Stimulated activated CD8-positive, alpha-beta memory T cell treated with anti-CD3 and anti-CD28 coated beads, Interleukin-4, amount 100 ng/mL, for 1 hour (primary cell): ENCODE measurements at places on chromosomes 7 and 10.

- DNase-seq, result no peak
Measured at GRCh38 chr7:138608275-138608674, 92.9 kb downstream of the SVOPL start.

GRCh38 chr7:95279417-95279816 lies 44.9 kb downstream of the PON1 start:
- no peak for DNase-seq

DNA sequence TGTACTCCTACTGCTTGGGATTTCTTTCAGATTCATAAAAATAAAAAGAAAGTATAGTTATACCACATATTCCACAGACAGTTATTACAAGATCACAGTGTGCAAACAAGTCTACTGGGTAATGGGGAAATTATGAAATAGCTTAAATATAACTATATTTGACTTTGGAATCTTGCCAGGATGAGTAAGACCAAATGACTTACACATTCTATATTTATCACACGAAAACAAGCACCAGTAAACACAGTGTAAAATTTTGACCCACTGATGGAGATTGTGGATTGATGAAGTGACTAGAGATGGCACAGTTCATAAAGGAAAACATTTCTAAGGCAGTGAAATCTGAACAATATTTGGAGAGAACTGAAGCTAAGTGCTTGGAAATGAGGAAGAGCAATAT lies 339.7 kb downstream of the THSD7A start:
- DNase-seq, result no peak

DNA sequence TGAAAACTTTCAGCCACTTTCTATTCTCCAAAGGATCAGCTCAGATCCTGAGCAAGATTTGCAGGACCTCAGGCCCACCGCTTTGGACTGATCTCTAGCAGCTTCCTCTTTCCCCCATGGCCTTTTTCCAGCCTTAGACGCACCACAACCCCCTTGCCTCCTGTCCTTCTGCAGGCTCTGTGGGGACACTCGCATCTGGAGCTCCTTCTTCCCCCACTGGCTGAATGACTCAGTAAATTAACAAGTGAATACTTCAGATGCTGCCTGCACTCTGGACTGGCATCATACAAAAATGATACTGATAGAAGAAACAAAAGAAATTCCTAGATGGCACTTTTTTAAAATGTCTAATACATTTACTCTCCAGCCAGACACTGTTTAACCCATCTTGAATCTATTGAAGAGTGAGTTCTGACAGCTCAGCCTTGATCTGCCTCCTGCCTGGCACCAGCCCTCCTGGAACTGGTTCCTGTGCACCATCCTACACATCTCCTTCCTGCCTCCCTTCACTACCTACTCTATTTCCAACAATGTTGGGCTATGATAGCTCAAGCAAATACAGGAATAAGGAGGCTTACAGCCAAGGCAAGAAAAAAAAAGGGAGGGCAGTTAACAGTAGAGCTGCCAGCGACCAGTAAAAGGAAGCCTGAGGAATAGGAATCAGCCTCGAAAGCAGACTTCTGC lies 3.3 kb downstream of the FRMPD2 start:
- DNase-seq, result no peak

- no peak for DNase-seq
Measured at GRCh38 chr7:142391191-142391992, 133.5 kb upstream of the PRSS58 start.

GRCh38 chr10:102917962-102918816 lies at the start of gene CNNM2:
CNNM2 (plus strand) TSS chr10:102918294; CDS start chr10:102918481, 187 bp downstream.
- DNase-seq, result peak; percentile 98

GRCh38 chr10:77771450-77771849 lies 133.8 kb upstream of the KCNMA1 start:
- DNase-seq, result no peak

GRCh38 chr7:80498481-80499349 lies 13.1 kb downstream of the GNAT3 start:
- DNase-seq, result no peak

DNA sequence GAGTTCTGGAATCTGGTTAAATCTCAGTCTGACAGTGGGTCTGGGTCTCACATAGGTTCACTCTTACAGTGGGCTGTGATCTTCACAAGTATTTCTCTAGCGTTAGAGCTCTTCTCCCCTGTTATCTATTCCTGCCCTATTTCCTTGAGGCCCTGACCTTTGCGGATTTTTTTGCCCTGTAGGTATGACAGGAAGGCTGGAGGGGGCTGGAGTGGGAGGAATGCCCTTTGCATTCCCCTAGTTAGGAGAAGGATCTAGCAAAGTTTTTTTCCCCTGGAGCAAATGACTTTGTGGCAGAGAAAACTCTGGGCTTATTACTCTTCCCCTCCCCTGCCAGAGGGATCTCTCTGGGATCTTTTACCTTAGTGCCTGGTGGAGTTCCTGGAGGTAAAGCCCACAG lies 49.2 kb downstream of the GALNT11 start:
- DNase-seq, result no peak

DNA sequence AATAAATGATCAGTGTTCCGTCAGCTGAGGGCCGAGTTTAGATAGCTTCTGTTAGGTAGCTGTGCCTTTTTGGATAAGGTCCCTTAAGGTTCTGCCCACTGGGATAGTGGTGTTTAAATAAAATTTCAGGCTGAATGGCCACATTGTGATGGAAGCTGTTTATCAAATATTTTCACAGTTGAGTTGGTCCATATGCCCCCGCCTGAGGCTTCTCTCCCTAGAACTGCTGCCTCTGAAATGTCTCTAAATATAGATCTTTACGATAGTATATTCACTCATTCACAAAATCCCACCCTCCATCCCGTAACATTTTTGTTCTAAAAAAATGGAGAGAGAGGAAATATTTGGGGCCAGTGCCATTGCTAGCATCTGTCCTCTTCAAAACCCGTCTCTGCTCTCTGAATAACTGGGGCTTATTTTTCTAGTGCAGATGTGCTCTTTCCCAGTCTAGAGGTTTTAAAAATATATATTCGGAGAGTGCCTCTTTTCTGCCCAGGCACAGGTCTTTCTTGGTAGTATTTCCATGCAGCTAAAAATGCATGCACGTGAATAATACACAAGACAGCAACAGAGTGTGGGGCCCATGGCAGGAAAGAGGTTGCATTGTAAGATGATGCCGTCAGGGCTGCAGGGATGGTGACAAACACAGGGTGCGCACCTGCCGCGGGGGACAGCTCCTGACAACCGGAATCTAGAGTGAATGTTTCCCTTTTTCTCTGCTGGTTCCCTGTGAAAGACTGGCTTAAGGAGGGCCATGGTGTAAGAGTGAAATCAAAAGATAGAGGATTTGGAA lies 105.4 kb upstream of the BTBD16 start:
- DNase-seq, result no peak

- DNase-seq, result no peak
Measured at GRCh38 chr10:90175161-90175681, 473.8 kb downstream of the KIF20B start.

GRCh38 chr10:130997267-130998045 lies 314.1 kb downstream of the TCERG1L start:
- DNase-seq, result no peak

GRCh38 chr7:30027065-30027456 lies 559 bp upstream of the FKBP14 start:
- no peak for DNase-seq

DNA sequence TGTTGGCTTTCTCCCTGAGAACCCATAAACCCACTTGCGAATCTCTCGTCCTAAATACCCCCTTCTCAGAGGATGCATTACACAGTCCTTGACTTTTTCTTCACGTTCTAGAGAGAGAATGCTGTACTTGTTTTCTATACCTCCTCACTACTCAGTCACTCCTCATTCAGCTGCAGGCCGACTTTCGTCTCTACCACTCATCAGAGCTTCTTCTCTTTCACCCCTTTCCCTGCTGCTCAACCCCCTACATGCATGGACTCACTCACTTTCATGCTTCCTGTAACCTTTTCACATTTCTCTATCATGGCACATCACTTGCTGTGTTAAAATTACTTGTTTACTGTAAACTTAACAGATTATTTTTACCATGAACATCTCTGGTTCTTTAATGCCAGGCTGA lies 19.8 kb downstream of the MDFIC start:
- DNase-seq, result no peak

GRCh38 chr7:424961-425793 lies 94.5 kb downstream of the PDGFA start:
- DNase-seq, result no peak

DNA sequence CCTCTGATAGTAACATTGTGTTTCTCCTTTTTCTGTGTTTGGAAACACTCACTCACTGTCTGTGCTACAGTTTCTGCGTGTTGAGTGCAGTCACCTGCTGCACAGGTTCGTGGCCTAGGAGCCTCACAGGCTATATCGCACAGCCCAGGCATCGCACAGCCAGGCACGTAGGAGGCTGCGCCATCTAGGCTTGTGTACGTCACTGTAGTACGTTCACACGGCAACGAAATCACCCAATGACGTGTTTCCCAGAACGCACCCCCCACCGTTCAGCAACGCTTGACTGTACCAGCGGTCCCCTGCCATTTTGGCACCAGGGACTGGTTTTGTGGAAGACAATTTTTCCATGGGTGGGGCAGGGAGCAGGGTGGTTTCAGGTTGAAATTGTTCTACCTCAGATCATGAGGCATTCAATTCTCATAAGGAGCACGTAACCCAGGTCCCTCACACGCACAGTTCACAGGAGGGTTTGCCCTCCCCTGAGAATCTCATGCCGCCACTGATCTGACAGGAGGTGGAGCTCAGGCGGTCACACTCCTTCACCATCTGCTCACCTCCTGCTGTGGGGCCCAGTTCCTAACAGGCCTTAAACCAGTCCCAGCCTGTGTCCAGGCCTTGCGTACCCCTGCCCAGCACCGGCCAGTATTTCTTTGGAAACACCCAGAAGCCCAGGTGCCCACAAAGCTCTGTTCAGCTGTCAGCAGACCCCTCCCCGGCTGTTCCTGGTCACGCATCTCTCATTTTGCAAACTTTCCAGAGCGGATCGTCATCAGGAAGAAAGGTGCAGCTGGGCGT lies 23.2 kb upstream of the PRKAR1B start:
- DNase-seq, result no peak

- no peak for DNase-seq
Measured at GRCh38 chr7:135291809-135292253, 58.2 kb downstream of the STRA8 start.
